ENCODE measurements at places on chromosomes 7 and 10. TPM values are rescaled to one million over a fixed set of nuclear protein-coding genes. Genes with fewer than 3 reads are reported as not detected.

The ABI1 gene
- polyA plus RNA-seq, result 36.7 TPM

The NXPH1 gene
- polyA plus RNA-seq, result not detected

The ZNHIT1 gene
- polyA plus RNA-seq, result 101 TPM

The DDX50 gene
- polyA plus RNA-seq, result 40.7 TPM

The SEPTIN7 gene
- polyA plus RNA-seq, result 119 TPM

The SUN3 gene
- 0.12 TPM for polyA plus RNA-seq

The MRM2 gene
- 34.8 TPM for polyA plus RNA-seq

The ZNF239 gene
- polyA plus RNA-seq, result 18.9 TPM

The C10orf105 gene
- polyA plus RNA-seq, result not detected

The SPAM1 gene
- polyA plus RNA-seq, result not detected

The AGAP4 gene
- polyA plus RNA-seq, result 17.6 TPM

The C7orf57 gene
- polyA plus RNA-seq, result 0.41 TPM

The FAM221A gene
- 9.7 TPM for polyA plus RNA-seq

The OR9A2 gene
- not detected for polyA plus RNA-seq

The ITPRIP gene
- 22.1 TPM for polyA plus RNA-seq

The SLC18A3 gene
- 1.7 TPM for polyA plus RNA-seq

The CALML3 gene
- not detected for polyA plus RNA-seq

The AP1S1 gene
- polyA plus RNA-seq, result 704 TPM

The DPCD gene
- 106 TPM for polyA plus RNA-seq

The HTR5A gene
- polyA plus RNA-seq, result not detected

The NPC1L1 gene
- not detected for polyA plus RNA-seq

The FLNC gene
- 43.7 TPM for polyA plus RNA-seq

The UPK3B gene
- polyA plus RNA-seq, result not detected

The KCP gene
- not detected for polyA plus RNA-seq

The MBL2 gene
- not detected for polyA plus RNA-seq

The FGL2 gene
- not detected for polyA plus RNA-seq

The CPXM2 gene
- polyA plus RNA-seq, result not detected

The HKDC1 gene
- polyA plus RNA-seq, result 0.06 TPM

The ANLN gene
- polyA plus RNA-seq, result 17.1 TPM

The GIMAP7 gene
- polyA plus RNA-seq, result not detected

The ZNF467 gene
- 4.1 TPM for polyA plus RNA-seq

The NPS gene
- polyA plus RNA-seq, result not detected

The PHKG1 gene
- polyA plus RNA-seq, result 0.91 TPM

The RAB19 gene
- polyA plus RNA-seq, result not detected

The VWDE gene
- polyA plus RNA-seq, result 0.03 TPM

The GPRIN2 gene
- 0.03 TPM for polyA plus RNA-seq

The ADAM12 gene
- polyA plus RNA-seq, result 24.0 TPM

The C10orf143 gene
- polyA plus RNA-seq, result 2.2 TPM

The ZNF804B gene
- not detected for polyA plus RNA-seq

The AOC1 gene
- polyA plus RNA-seq, result not detected

The EN2 gene
- 0.02 TPM for polyA plus RNA-seq

The EBLN1 gene
- polyA plus RNA-seq, result not detected

The HOXA11 gene
- polyA plus RNA-seq, result not detected

The MYPN gene
- polyA plus RNA-seq, result 0.43 TPM

The PKD2L1 gene
- polyA plus RNA-seq, result not detected

The BTBD16 gene
- polyA plus RNA-seq, result not detected

The RASSF4 gene
- polyA plus RNA-seq, result 11.0 TPM

The SFMBT2 gene
- polyA plus RNA-seq, result 0.20 TPM

The CCNY gene
- polyA plus RNA-seq, result 35.7 TPM

The OR13A1 gene
- not detected for polyA plus RNA-seq

The KIF11 gene
- 3.8 TPM for polyA plus RNA-seq

The FIGNL1 gene
- 8.6 TPM for polyA plus RNA-seq

The JAKMIP3 gene
- polyA plus RNA-seq, result 0.02 TPM

The SCIN gene
- polyA plus RNA-seq, result 0.02 TPM

The PRRT4 gene
- polyA plus RNA-seq, result 3.4 TPM

The CDHR1 gene
- 0.02 TPM for polyA plus RNA-seq

The TAS2R41 gene
- polyA plus RNA-seq, result not detected

The STRIP2 gene
- polyA plus RNA-seq, result 6.9 TPM

The IL2RA gene
- polyA plus RNA-seq, result not detected
